H4 (cell line): ENCODE measurements at places on chromosomes 12 and 14. TPM values are rescaled to one million over a fixed set of nuclear protein-coding genes. Genes with fewer than 3 reads are reported as not detected.

GRCh38 chr12:52694151-52694550, 9.2 kb downstream of the KRT77 start:
- no peak for DNase-seq

GZMB gene
- total RNA-seq, result not detected in 2 replicates

OVCH1 gene
- total RNA-seq, result not detected in 2 replicates

POTEM gene
- not detected in 2 replicates for total RNA-seq

- DNase-seq, result no peak
These were observed 34.8 kb downstream of the CRACR2A start for GRCh38 chr12:3718100-3718499.

FOXG1 gene
- 4.8 and 8.2 TPM in 2 replicates for total RNA-seq

- DNase-seq, result peak; percentile 46
These were observed 23.0 kb upstream of the EIF2B2 start for GRCh38 chr14:74979442-74980397.

- no peak for DNase-seq
These were observed 163.4 kb upstream of the DDHD1 start for GRCh38 chr14:53316504-53316903.

DNA sequence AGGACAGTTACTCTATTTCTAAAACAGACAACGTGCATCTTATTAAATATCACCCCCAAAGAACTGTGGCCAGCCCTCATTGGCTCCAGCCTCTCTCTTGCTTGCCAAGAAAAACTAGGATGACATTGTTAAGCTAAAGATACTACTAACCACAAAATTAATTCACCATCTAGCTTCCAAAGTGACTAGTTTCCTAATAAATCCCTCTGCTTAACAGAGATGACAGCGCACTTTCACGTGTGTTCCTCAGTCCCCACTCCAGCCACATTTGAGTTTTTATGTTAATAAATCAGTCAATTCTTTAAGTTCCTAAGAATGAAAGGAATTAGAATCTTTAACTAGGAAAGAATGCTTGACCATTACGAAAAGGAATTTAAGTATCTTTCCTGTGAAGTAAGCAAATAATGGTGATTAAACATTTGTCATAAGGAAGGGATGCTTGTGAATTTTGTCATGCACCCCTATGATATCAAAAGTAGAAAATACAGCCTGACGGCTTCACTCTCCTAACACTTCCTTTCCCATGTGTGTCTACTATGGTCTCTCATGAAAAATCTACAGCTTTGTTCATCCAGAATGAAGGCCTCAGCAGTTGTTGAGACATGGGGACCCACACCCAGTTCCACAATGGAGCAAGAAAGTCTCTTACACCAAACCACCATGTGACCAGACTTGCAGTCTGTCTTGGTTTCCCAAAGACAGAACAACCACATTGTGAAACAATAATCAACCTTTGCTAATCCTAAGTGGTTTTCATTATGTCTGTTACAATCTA, 8.1 kb downstream of the CORO1C start:
- peak; percentile 14 for DNase-seq

- DNase-seq, result no peak
These were observed 30.6 kb downstream of the BORCS5 start for GRCh38 chr12:12387501-12387900.

OXA1L gene
- 106 and 132 TPM in 2 replicates for total RNA-seq

DNA sequence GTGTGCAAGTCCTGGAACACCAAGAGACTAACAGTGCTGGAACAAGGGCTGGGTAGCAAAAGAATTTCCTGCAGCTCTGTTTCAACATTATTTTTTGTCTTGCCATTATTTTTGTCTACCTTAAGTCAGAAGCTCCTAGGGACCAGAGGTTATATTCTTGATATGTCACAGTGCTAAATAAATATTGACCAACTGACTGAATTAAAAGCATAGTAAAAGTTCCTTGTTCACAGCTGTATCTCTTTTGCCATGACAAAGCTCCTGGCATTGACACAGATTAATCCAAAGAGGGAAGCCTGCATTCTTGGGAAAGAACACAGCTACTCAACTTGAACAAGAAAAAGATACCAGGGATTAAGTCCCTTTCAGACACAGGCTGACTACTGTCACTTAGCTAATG, 136.5 kb downstream of the SPTSSA start:
- DNase-seq, result no peak
